ENCODE measurements at places on chromosomes 7 and 10.

- no peak for DNase-seq
Observed at GRCh38 chr7:80127412-80128160, 7.0 kb upstream of the GNAI1 start.

DNA sequence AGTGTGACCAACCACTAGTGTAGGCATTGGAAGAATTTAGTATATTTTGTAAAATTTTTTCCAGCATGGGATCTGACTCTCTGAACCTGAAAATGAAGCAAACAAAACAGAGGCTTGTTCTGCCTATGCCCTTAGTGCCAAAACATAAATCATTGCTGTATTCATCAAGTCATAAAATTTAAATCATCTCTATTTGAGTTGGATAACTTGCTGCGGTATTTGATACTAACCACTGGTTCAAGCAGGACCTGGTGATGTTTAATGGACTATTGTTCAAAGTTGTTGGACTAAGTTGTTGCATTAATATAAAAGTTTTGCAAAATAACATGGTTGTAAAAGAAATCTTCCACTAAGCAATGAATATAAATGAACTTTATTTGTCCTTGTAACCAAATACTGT lies 19.8 kb upstream of the RPA3 start:
- no peak for DNase-seq

- no peak for DNase-seq
Observed at GRCh38 chr7:37212556-37212955, 236.1 kb downstream of the ELMO1 start.

DNA sequence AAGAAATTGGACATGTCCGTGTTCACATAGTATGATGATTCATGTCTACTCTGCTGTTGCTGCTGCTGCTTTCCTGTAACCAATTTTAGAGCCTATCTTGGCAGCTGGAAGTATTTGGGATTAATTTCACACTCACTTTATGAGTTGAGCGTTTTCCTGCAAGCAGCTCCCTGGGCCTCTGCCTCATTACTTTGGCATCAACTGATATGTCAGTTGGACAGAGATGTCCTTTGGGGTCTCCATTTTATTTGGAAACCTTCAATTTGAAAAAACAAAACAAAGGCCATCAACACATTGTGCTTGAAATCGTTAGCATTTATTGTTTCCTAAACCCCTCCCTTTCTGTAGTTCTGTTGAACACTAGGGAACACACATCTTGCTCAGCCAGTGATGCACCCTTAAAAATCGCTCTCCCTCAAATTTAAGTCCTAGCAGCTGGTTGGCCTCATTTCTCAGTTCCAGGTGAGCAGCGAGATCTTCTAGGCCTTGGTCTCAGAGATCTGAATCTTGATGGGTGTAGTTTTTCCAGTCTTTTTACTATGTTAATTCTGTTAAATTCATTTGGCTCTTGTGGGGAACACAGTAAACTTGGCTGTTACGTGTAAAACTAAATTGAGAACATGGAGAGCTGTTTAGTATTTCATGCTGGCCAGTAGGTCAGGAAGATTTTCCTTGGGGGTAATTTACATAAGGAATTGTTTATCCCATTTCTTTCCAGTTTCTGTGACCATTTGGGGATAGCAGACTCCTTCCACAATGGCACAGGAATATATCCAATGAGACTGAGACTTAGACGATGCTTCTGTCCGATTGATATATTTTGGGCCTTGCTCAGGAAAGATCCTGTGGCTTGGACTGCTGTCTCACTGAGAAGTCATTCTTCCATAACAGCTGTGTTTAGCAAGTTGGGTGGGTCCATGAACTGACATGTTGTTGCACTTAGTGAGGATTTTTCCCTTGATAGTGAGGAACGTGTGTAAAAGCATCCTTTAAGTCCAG lies 371.6 kb downstream of the BBS9 start:
- no peak for DNase-seq

- no peak for DNase-seq
Observed at GRCh38 chr7:134101716-134102115, 25.4 kb upstream of the LRGUK start.

- DNase-seq, result peak; percentile 9
Observed at GRCh38 chr7:138865843-138866242, 67.8 kb upstream of the ATP6V0A4 start.

DNA sequence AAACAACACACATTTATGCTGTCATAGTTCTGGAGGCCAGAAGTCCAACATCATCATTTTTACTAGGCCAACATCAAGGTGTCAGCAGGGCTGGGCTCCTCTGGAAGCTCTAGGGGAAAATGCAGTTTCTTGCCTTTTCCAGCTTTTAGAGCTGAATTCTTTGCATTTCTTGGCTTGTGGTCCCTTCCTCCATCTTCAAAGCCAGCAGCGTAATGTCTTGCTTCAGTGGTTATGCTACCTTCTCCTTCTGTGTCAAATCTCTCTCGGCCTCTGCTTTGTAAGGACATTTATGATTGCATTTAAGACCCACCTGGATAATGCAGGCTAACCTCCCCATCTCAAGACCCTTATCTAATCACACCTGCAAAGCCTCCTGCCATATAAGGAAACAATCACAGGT lies 66.5 kb upstream of the ANKRD1 start:
- DNase-seq, result no peak

DNA sequence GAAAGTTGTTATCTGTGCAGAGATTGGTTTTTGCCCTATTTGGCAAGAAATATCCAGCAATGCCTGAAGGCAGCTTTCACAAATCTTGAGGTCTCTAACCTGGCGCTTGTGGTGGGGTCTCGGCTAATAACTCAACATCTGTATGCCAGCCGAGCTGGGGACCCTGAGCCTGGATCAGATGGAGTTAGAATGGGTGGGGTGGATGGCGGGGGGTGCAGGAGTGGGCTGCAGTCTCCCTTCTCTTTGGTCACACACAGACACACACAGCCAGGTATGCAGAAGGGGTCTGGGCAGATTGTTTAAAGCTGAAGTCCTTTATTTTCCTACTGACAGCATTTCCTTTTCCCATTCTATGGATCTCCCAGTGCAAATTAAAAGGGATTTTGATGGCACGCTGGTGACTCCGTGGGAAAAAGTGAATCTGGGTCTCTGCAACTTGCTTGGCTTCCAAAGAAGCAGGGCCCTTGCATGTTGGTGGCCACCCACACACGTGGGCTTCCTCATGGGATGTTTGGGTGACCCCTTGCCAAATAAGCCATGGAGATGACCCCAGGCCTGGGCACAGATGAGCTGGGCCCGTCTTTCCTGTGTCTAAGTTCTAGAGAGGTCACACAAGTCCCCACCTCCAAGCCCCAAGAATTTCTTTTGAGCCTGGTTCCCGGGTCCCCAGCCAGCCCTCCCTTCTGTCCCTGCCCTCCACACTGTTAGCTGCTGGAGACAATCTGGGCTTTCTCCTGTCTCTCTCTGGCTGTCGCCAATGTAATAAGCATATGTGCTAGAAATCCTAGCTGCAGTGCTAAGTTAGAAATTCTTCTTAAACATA lies 39.9 kb upstream of the EMX2 start:
- DNase-seq, result no peak

DNA sequence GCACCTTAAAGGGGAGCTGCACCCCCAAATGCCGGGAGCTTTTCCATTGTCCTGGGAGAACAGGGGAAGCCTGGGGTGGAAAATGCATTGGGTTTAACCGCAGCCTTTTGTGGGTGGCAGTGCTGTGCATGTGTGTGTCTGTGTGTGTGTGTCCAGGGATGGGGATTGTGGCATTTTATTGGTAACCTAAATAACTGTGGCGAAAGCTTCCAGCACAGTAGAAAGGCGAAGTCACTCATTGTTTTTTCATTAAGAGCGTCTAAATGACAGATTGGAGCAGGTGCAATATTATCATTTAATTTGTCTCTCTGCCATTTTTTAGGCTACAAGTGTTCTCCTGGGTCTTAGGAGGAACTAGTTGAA lies 55.1 kb downstream of the INSIG1 start:
- DNase-seq, result no peak

DNA sequence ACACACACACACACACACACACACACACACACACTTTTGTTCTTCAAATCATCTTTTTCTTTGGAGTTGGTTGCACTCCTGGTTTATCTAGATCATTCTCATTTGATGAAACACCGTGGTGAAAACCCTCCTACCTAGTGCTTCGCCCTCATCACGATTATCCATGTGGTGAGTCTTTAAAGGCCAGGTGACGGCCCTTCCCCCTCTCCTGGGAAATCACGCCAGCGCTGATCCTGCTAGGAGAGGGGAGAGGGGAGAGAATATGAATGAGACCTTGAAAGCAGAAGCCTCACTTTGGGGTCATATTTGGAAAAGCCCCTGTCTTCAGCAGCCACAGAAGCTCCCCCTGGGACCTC lies 103.9 kb upstream of the LRRC4 start:
- DNase-seq, result no peak

- no peak for DNase-seq
Observed at GRCh38 chr7:142585425-142585824, 163.8 kb upstream of the PRSS1 start.

- peak; percentile 45 for DNase-seq
Observed at GRCh38 chr7:107659666-107660065, 962 bp upstream of the SLC26A4 start.

DNA sequence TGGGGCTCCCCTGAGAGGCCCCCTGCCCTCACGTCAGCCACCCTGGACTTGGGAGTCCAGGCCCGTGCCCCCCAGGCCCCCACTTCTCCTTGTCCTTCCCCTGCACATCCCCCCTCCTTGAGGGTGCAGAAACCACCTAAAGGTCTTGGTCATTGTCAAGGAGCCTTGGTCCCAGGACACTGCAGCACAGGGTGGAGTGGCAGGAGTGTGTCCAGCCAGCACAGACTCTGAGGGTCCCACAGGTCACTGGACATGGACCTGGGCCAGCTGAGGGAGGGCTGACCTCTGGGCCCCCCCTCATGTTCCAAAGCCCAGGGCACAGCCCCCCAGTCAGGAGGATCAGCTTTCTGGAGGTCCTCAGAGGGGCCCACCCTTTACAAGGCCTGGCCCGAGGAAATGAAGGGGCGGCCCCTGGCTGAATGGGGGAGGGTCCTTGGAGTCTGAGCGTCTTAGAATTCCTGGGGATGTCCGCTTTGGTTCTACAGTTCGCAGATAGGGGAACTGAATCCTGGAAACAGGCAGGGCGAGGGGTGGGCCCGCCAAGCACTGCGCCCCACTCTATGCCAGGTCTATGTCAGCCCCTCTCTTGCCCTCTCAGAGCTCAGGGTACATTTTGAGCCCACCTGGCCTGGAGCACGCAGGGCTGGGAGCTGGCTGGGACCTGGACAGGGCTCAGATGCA lies 54.0 kb downstream of the PWWP2B start:
- DNase-seq, result no peak

DNA sequence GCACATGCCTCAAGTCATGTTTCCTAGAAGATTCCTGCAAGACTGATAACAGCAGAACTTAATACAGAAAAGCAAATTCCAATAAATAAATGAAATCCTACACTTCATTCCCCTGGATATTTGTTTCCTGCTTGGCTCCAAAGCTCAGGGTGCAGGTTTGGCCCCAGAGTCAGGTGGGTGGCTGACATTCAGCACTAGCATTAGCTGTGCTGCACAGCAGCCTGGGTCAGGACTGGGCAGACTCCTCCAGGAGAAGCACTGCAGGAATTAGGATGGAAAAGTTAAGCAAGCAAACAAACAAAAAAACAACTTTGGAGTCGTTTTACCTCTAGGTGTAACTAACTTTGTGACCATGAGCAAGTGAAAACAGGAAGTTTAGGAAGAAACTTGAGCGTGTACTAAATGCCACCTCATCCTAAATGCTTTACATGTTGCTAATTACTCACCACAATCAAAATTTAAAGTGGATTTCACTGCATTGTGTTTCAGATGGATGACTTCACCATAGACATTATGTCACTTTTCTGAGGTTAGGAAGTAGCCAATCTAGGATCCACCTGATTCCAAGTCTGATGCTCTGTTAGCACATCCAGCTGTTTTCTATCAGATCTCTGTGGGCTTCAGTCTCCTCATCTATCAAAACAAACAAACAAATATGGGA lies 239.4 kb downstream of the C7orf25 start:
- no peak for DNase-seq
